Tibial nerve (tissue), 4 donors: ENCODE measurements at places on chromosomes 16 and 17.
A peak's percentile ranks its signal among the peaks of the same experiment; 100 is the strongest.

GRCh38 chr17:1639549-1640180, 5.9 kb downstream of the SCARF1 start:
- no peak for DNase-seq

- no peak for DNase-seq
Observed at GRCh38 chr17:73371285-73371684, 59.5 kb upstream of the CDC42EP4 start.

DNA sequence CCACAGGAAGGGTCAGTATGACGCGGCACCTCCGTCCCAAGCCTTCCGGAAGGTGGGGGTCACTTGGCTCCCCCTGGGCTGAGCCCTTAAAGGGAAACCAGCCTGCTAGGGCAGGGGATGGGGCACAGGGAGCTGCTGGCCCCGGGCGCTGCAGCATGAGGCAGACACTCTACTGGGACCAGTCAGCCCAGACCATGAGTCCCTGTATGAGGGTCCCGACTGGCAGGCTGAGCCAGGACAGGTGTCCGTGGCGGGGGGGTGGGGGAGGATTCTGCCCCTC, 43.4 kb upstream of the ZC3H18 start:
- no peak for DNase-seq

GRCh38 chr16:2150418-2151187, 2.2 kb downstream of the RAB26 start:
- DNase-seq, result no peak

DNA sequence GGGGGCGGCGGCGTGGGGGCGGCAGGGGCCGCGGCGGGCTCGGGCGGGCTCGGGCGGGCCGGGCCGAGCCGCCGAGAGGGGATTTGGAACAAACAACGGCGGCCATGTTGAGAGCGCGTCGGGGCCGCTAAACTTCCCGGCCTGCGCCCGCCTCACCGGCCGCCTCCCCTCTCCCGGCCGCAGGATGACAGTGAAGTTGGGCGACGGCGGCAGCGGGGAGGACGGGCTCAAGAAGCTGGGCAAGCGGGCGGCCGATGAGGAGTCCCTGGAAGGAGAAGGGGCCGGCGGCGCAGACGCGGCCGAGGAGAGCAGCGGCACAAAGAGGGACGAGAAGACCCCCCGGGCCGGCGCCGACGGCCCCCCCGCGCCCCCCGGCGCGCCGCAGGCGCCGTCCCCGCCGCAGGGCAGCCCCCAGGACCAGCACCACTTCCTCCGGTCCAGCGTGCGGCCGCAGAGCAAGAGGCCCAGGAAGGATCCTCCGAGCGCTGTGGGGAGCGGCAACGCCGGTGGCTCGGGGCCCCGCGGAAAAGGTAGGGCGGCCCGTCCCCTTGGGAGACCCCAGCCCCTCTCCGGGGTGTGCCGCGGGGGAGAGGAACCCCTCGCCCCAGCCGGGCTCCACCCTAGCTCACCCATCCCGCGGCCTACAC, 2.4 kb downstream of the CRAMP1 start:
- no peak for DNase-seq

- no peak for DNase-seq
Observed at GRCh38 chr17:43521389-43521788, 24.8 kb downstream of the ETV4 start.

- DNase-seq, result no peak
Observed at GRCh38 chr17:29892201-29892600, 37.8 kb downstream of the SSH2 start.

GRCh38 chr16:53864819-53865493, 161.0 kb downstream of the FTO start:
- no peak for DNase-seq

- DNase-seq, result no peak
Observed at GRCh38 chr17:55926276-55926990, 175.6 kb downstream of the PCTP start.

DNA sequence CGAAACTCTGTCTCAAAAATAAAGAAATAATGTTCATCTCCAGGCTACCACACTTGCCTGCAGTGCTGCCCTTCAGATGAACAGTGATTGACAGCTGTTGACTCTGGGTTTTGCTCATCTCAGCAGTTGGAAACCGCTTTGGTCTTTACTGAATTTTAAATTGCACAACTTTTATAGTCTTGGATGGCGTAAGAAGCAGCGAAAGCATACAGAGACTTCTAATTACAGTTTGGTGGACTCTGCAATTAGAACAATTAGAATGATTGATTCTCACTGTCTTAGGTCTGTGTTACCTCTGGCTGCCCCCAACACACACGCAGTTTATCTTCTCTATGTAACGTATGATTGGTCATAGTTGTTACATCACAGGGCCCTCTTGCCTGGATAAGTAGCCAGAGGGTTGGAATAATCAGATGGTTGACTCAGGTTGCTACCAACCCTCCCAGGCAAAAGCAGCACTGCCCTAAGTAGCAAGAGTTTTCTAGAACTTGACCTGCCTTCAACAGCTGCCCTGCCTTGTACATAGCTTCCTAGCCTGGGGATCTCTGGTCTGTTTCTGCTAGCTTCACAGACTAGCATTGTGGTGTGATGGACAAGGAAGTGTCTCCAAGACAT, 1.9 kb upstream of the NAT9 start:
- DNase-seq, result no peak

DNA sequence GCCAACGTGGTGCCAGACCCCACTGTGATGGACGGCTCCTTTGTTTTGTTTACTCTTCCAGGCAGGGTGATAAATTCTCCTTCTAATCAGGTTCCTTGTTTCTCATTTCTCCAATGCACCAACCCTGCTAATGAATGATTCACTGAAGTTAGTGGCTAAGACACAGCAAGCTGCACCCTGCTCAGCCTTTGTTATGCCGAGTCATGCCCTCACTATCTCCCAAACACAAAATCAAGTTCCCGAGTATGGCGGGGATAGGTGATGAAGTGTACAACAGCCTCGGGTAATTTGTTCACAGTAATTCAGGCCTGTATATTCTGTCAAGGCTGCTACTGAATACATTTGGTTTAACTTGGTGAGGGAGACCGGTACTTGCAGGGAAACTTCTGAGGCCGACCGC, 83.8 kb upstream of the HS3ST4 start:
- no peak for DNase-seq

- DNase-seq, result no peak
Observed at GRCh38 chr17:8387914-8388651, 5.1 kb upstream of the RPL26 start.

- DNase-seq, result no peak
Observed at GRCh38 chr16:55100100-55100499, 169.4 kb downstream of the IRX5 start.

- no peak for DNase-seq
Observed at GRCh38 chr17:67532326-67532871, 155.3 kb downstream of the PITPNC1 start.

DNA sequence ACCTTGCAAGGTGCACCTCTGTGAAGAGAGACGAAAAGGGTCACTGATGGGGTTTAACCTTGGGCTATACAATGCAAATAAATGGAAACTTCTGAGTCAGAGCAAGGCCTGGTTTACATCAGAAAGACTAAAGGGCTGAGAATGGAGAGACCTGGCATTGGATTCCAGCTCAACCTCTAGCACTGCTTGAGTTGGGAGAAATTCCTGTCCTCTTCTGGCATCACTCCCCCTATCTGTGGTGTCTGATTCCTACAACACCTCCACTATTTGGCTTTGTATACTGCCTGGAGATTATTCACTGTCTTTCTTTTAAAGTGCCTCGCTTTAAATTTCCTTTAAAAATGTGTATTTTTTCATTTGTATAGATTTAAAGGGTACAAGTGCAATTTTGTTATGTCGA, 68.8 kb downstream of the GPR139 start:
- DNase-seq, result no peak

GRCh38 chr17:8125154-8125946, 1.4 kb upstream of the HES7 start:
- peak; percentile 97 for DNase-seq

DNA sequence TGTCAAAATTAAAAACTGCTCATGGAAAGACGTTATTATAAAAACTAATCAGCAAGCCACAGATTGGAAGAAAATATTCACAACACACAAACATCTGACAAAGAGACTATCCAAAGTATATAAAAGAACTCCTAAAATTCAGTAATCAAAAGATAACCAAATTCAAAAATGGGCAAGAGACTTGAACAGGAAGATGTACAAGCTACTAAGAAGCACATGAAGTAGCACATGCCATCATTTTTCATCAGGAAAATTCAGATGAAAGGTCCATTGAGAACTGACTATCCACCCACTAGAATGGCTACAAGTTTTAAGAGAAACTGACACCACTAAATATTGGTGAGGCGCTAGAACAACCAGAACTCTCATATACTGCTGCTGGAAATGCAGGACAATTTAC, 3.4 kb upstream of the HLF start:
- no peak for DNase-seq

GRCh38 chr17:41451154-41451728, 10.5 kb upstream of the KRT38 start:
- DNase-seq, result no peak

DNA sequence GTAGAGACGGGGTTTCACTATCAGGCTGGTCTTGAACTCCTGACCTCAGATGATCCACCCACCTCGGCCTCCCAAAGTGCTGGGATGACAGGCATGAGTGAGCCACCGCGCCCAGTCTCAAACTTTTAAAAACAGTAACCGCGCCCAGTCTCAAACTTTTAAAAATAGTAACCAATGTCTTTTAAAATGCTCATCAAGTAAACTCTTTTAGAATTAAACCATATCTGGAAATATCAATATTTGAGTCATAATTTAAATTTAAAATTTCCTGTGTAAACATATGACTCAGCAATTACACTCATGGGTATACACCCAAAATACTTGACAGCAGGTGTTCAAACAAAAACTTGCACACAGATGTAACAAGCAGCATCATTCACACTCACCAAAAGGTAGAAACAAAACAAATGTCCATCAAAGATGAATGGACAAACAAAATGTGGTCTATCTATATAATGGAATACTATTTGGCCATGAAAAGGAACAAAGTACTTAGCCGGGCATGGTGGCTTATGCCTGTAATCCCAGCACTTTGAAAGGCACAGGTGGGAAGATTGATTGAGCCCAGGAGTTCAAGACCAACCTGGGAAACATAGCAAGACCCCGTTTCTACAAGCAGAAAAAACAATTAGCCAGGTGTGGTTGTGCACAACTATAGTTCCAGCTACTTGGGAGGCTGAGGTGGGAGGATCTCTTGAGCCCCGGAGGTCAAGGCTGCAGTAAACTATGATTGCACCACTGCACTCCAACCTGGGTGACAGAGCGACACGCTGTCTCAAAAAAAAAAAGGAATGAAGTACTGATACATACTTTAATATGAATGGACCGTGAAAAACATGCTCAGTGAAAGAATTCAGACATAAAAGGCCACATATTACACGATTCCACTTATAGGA, 20.2 kb downstream of the ENPP7 start:
- no peak for DNase-seq

DNA sequence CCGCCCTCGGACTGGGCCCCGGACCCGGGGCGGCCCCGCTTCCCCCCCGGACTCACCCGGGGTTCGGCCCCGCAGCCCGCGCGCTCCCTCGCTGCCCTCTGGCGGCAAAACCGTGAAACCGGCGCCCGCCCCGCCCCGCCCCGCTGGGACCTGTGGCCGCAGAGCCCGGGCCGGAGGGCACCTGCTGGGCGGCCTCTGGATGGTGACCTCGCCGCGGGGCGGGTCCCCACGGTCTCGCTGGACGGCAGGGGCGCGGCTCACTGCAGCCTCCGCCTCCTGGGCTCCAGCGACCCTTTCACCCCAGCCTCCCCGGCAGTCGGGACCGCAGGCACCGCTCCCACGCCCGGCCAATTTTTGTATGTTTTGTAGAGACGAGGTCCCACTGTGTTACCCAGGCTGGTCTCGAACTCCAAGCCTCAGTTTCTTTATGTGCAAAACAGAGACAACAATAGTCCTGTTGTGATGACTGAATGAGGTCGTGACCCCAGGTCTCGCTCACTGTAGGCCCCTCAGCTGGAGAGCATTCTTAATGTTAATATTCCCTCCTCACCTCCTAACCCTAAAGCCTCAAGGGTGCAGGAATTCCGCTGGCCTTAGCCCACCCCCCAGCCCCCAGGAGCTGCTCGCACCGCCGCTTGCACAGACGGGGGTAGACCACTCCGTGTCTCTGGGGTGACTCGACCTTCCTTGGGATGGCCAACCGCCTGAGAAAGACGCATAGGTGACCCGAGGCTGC, 33.7 kb upstream of the RPH3AL start:
- DNase-seq, result peak; percentile 66

- DNase-seq, result no peak
Observed at GRCh38 chr16:24141466-24141865, 114.7 kb upstream of the CACNG3 start.

DNA sequence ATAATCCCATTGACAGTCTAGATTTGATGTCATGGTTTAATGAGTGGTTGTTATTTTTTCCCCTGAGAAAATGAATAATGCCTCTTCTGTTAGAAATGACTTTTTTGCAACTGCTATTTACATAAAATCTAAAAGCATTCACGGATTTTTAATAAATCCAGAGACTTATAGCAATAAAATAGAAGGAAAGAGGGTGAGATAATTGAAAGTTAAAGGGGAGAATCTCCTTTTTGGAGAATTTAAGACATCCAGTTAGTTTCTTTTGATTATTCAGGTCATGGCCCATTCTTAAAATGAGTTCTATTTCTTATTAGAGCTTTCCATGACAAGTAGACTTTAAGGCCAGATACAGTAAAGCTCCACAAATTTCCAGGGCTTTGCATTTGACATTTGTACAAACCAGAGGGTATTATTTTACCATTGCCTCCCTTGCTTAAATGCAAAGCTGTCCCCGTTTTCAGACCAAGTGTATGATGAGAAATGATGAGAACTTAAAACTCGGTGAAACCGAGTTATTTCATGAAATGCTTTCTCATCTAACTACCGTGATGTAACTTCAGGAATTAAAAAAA, 789.0 kb upstream of the SOX9 start:
- no peak for DNase-seq

DNA sequence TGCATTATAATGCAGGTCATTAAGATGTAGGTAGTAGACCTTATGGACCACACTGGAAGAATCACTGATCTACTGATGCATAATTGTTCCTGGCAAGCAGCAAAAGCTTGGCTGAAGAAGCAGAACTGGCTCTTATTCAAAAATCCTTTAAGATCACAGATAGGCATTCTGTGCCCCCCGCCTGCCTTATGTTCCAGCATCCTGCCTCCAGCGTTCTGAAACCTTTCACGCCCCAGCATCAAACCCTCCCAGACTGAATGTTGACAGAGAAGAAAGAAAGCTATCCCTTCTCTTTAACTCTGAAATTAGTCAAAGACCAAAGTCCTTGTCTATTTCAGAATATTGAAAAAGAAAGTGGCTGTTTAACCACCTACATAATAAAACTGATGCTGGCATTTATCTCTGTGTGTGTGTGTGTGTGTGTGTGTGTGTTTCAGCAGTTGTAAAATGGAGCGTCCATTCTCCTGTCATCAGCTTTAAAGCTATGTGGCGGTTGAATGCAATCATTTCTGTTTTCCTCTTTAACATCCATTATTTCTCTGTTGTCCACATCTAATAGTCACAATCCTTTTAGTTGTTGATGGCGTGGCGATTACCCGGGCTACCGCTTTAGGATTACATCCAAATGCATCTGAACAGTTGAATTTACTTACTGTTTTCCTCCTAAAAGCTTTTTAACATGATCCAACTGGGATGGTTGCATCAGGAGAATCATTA, 350.4 kb downstream of the HS3ST4 start:
- DNase-seq, result no peak
